GM13976 (cell line): ENCODE measurements at places on chromosomes 13 and 19.
A peak's percentile ranks its signal among the peaks of the same experiment; 100 is the strongest.

DNA sequence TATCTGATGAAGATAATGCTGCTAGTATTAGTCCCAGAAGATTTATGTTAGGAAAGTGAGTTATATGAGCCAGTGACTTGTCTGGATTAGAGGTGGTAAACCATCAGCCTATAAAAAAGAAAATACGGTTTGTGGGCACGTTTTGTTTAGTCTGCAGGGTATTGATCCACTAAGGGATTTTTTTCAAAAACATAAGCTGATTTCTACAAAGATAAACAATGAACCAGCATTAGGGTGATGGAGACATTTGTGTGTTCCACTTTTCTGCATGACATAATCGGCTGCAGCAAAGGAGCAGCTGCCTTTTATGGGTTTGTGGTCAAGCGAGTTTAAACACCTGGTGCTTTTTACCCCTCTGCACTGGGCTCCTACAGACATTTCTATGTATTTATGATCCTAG lies 836.4 kb upstream of the GPC6 start:
- DNase-seq = no peak

DNA sequence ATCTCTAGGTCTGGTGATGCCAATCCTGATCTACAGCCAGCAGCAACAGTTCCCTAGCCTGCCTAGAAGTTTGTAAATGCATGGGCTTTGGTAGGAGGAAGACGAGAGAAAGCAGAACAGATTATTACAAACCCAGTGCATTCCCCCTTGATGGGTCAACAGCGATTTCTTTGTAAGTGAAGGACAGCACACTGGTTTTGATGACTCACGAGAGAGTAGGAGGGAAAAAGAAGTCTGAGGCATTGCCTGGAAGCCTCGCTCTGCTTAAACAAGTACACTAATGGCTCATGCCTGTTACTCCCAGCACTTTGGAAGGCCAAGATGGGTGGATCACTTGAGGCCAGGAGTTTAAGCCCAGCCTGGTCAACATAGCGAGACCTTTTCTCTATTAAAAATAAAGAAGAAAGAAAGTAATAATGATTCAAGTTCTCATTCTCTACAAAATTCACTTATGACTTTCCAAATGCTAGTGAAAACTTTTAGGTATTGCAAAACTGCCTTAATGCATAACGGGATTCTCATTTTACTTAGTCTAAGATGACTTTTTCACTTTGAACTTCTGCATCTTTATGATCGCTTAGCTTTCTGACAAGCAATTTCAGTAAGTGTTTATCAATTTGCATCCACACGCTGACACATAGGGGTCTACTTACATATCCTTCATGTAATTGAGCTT lies 47.7 kb upstream of the USPL1 start:
- no peak for DNase-seq

- DNase-seq = no peak
Measured at GRCh38 chr19:46574533-46574932, 26.6 kb upstream of the CALM3 start.

DNA sequence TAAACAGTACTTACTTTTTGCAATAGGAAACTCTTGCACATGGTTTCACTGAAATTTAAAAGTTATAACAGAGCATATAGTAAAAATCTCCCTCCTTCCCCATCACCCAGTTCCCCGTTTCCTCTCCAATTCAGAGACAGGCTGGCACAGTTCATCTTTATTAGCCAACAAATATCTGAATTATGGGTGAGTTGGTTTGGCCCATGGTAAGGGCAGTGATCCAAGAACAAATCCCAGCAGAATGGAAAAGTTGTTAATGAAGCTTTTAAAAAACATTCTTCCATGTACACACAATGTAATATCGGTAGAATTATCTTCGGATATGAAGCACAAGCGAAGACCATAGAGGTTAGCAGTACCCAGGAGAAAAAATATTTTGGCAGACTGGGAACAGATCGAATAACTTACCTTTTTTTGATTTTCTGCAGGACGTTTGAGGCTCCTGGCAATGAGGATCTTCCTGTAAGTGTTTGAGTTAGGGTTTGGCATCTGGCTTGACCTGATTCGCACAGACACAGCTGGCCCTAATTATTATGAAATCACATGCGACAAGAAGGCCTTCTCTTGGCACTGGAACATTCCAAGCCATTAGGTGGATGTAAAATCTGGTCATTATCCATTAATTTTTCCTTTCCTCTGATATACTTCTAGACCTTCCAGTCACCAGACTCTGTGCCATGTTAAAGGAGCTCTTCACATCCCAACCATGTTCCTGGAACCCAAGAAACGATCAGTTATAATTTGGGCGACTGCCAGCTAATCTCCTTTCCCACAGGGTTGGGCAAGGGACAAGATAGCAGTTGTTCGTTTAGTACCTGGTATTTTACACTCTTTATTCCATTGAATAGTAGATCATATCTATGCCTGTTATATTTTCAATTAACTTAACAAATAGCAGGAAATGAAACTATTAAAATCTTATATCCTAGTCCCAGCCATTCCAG lies 139.4 kb upstream of the TSC22D1 start:
- no peak for DNase-seq

DNA sequence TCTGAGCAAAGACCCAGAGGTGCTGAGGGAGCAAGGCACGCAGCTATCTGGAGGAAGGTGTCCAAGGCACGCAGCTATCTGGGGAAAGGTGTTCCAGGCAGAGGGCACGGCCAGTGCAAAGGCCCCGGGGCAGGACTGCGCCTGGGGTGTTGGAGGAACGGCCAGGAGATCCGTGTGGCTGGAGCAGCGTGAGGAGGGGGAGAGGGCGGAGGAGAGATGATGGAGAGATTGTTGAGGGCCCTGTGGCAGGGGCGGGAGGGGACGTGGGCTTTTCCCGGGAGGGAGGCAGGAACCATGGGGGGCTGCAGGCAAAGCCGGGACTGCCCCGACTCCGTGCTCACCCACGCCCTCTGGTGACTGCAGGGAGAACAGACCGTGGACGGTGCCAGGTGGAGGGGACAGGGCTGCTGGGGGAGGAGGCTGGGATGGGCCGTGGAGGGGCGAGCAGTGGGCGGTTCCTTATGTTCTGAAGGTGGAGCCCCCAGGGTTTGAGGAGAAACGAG lies 13.3 kb upstream of the MISP start:
- DNase-seq = peak; percentile 86

- no peak for DNase-seq
Measured at GRCh38 chr19:19179548-19180441, 9.7 kb upstream of the MEF2B start.

DNA sequence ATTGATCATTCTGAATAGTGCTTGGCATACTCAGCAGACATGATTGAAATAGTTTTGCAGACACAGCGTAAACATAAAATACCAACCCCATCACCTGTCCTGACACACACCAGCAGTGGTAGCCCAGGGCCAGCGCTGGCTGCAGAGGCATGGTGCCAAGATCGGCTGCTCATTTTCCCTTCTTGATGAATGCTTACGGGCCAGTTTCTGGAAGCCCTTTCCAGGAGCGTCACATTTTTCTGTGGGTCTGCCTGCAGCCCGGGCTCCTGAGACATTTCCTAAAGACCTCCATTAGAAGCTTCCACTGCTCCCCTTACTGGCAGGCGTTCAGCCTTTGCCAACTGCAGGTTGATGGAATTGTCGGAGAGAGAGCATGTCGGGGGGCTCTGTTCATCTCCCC lies 48.6 kb downstream of the CHST8 start:
- DNase-seq = no peak

DNA sequence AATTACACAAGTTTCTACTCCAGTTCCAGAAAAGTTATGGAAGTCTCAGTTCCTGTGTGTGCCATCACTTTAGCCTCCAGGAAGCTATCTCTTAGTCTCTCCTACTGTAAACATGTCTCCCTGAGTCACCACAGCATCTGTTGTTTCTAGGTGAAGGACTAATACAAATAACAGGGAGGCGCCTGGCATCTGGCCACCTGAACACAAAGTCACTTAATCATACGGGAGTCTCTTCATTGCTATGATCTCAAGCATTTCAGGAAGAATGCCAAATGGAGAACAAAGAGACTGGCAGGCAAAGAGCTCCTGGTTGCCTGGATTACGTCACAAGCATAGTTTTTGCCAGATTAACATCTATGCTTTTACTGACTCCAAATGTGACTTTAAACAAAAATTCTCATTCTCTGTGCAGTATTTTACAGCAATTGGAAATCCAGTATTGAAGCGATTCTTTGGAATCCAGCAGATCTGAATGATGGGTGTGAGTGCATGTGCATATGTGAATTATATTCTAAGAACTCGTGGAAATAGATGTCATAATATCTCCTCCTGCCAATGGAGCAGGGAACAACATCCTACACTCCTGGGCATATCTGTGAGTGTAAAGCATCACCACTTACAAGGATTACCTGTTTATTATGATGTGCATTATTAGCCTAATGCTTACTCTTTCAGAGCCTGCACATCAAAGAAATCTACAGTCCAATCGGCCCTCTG lies 572.8 kb downstream of the PCDH9 start:
- DNase-seq = no peak

DNA sequence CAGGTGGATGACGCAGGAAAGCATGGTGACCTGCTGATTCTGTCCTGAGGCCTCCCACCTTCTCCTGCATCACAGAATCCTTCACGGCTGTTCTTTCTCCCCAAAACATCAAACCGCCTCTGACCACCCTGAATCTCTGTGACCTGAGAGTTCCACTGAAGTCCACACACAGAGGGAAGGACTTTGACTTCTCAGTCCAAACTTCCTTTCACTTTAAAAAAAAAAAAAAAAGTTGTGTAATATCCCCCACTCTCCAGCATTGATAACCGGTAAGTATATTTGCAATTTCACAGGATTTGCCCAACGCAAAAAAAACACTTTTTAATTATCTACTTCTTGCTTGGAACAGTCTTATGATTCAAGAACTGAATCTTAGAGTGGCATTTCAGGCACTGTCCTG lies 259.5 kb upstream of the IRS2 start:
- DNase-seq = no peak
